Immature natural killer cell (primary cell): ENCODE measurements at places on chromosomes 6 and 20.

- no peaks in the 10 kb centered on the region for H3K4me1 ChIP-seq
- H3K36me3 ChIP-seq: no peaks in the 10 kb centered on the region
- DNase-seq: no peak
- H3K4me3 ChIP-seq: no peak overlapping the region
These were observed 90.4 kb downstream of the SLC2A10 start for GRCh38 chr20:46799781-46800408.

- no peak overlapping the region for H3K27ac ChIP-seq
- no peaks in the 10 kb centered on the region for H3K36me3 ChIP-seq
- peaks cover 11% of the 10 kb centered on the region for H3K27me3 ChIP-seq
- H3K4me1 ChIP-seq: peaks cover 22% of the 10 kb centered on the region
These were observed 13.5 kb upstream of the DACT2 start for GRCh38 chr6:168333039-168333438.

GRCh38 chr6:2841264-2842138, at the start of gene SERPINB1:
TSS of gene SERPINB1 (minus strand) at chr6:2841863. CDS start at chr6:2840586, 1,277 bp downstream.
- H3K27me3 ChIP-seq: peaks cover 2% of the 10 kb centered on the region
- peak within 1 kb of the TSS; percentile 90 for H3K27ac ChIP-seq
- peaks cover 61% of the 10 kb centered on the region for H3K4me1 ChIP-seq
- peak within 1 kb of the TSS; percentile 88 for H3K4me3 ChIP-seq
- DNase-seq: peak; percentile 81

- no peak for DNase-seq
- no peak overlapping the region for H3K4me3 ChIP-seq
- peaks cover 22% of the 10 kb centered on the region for H3K36me3 ChIP-seq
- no peaks in the 10 kb centered on the region for H3K4me1 ChIP-seq
These were observed 40.9 kb downstream of the ZFP64 start for GRCh38 chr20:52150440-52151258.

- peaks cover 14% of the 10 kb centered on the region for H3K36me3 ChIP-seq
- peaks cover 4% of the 10 kb centered on the region for H3K27me3 ChIP-seq
- no peak overlapping the region for H3K27ac ChIP-seq
- peaks cover 11% of the 10 kb centered on the region for H3K4me1 ChIP-seq
- DNase-seq: no peak
These were observed 257.8 kb downstream of the GMPR start for GRCh38 chr6:16496210-16496609.

- H3K27me3 ChIP-seq: peaks cover 2% of the 10 kb centered on the region
- peak overlapping the region; percentile 76 for H3K4me3 ChIP-seq
- H3K27ac ChIP-seq: peak overlapping the region; percentile 88
- H3K4me1 ChIP-seq: peaks cover 37% of the 10 kb centered on the region
- no peaks in the 10 kb centered on the region for H3K36me3 ChIP-seq
- DNase-seq: no peak
These were observed 34.1 kb downstream of the UST start for GRCh38 chr6:148780918-148781436.
